ENCODE measurements at places on chromosomes 1 and 21.

- no peak for DNase-seq
These were observed 10.4 kb downstream of the NPPA start for GRCh38 chr1:11836955-11837766.

GRCh38 chr1:210691039-210691610 is 362.4 kb downstream of the HHAT start:
- no peak for DNase-seq

- DNase-seq: no peak
These were observed 1.1 kb upstream of the SLAMF8 start for GRCh38 chr1:159825564-159825963.

- DNase-seq: peak; percentile 43
These were observed 204.7 kb downstream of the NFIA start for GRCh38 chr1:61287014-61287413.

GRCh38 chr1:164823486-164824279 is 264.7 kb downstream of the PBX1 start:
- peak; percentile 78 for DNase-seq

DNA sequence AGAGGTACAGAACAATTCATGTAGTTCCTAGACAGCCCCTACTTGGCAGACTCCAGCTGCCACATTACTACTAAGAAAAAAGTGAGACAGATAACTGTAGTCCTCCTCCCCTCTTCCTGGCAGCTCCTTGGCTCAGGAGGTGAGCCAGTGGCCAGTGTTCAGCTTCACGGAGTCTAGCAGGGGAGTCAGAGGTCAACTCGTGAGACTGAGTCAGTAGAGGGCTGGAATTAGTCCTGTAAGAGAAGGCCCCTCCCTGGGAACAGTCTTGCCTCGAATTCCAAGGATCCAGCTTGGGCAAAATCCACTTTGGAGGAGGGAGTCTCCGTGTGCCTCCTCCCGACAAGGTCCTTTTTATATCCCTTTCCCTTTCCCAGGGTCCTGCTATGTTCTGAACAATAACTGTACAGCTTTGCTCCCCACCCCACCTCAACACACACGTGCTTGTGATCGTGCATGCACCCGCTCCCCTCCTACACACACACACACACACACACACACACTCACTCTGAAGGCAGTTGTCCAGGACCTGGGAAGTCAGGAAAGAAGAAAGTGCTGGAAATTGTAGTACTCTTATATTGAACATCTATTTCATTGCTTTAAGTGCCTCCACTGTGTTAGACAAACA is 22.5 kb upstream of the SLC27A3 start:
- DNase-seq: no peak

DNA sequence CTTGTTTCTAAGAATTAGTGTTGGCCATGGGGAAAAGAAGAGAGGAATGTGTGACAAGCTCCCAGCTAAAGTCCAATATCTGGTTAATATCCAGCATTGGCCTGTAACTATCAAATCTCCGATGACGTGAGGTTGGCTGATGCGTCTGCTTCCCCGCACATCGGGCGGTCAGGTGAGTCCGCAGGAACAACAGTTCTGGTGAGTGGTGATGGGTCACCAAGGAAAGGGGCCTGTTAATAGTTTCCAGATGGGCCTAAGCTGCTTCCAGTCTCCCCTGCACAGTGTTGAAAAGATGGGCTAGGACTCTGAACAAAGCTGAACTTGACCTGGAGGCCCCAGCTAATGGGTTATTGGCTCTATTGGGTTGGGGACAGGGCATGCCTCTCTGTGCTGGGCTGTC is 193.1 kb upstream of the EDN2 start:
- no peak for DNase-seq

DNA sequence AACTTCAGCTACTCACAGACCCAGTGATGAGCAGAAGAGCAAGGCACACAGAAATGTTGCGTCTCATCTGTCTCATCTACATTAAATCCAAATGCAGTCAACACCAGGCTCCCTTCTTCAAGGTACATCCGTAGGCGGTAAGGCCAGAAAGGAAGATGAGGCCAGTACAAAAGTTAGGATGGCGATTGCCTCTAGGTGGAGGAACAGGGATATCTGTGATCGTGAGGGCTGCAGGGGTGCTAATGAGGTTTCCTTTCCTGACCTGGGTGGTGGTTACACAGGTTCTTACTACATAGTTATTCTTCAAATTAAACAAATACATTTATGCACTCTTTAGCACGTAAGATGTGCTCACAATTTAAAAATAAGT is 1.4 kb upstream of the MYBPH start:
- DNase-seq: no peak

DNA sequence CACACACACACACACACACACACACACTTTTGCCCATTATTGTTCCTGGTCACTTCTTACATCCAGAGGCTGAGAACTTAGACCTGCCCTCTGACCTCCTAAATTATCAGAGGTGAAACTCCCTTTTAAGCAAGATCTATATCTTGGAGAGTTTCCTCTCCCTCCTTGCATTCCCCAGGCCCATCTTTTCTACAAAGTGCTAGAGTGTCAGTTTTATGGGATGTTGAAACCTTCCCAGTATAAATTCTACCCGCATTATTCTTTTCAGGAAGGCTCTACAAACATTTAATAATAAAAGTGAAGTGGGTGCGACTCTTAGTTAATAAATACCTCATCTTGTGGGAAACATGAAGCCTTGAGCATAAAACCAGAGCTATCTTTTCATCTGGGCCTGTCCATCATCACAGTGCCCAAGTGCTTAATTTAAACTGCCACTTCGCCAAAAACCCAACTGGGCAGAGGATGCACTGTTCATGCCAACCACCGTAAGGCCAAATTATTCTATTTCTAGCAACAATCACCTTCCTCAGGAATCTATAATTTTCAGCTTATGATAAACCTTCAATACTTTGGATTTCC is 458.2 kb upstream of the RUNX1 start:
- no peak for DNase-seq

- DNase-seq: no peak
These were observed 114.8 kb upstream of the BARHL2 start for GRCh38 chr1:90831910-90832309.

DNA sequence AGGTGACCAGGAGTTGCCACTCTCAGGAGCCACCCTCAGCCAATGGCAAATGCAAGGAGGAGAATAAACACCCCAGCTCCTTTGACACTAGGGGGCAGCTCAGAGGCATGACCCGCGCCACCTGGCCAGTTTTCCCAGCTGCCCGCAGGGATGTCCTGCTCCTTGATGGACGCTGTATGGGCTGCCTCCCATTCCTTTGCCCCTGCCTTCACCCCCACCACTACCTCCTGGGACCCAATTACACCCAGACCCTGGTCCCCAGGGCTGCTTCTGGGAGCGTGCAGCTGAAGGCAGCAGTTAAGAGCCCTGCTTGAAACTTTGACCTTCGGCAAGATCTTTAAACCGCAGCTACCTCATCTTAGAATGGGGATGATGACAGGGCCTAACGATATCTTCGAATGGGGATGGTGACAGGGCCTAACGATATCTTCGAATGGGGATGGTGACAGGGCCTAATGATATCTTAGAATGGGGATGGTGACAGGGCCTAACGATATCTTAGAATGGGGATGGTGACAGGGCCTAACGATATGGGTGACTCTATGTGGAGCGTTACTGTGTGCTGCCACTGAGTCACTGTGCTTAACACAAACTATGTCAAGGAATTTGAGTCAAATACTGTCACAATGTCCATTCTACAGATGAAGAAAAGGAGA is 163.0 kb upstream of the KAZN start:
- DNase-seq: no peak

DNA sequence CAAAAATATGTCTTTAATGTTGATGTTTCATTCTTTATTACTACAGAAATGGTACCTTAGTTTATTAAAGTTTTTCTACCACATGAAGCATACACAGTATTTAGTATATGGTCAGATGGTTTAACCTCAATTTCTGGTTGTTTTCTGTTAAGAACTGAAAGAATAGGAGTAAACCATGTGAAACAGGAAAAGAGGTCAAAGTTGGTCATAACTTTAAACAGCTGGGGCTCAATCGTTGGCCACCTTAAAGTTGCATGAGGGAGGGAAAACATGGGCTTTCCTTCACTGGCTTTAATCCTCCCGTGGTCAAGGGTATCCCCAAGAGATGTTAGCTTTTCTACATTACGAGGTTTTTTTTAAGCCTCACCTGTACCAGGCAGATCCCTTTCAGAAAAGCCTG is 483.3 kb upstream of the ADAMTS5 start:
- no peak for DNase-seq

DNA sequence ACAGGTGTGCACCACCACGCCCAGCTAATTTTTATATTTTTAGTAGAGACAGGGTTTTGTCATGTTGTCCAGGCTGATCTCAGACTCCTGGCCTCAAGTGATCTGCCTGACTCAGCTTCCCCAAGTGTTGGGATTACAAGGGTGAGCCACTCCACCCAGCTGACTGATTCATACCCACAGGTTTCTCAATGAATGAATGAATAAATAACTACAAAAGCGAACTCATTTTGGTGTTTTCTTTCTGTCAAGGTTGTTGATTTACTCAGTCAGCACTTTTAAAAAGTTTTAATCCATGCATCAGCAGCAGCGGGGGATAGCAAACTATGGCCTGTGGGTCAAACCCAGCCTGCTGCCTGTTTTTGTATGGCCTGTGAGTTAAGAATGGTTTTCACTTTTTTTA is 217.5 kb downstream of the FAF1 start:
- DNase-seq: no peak

DNA sequence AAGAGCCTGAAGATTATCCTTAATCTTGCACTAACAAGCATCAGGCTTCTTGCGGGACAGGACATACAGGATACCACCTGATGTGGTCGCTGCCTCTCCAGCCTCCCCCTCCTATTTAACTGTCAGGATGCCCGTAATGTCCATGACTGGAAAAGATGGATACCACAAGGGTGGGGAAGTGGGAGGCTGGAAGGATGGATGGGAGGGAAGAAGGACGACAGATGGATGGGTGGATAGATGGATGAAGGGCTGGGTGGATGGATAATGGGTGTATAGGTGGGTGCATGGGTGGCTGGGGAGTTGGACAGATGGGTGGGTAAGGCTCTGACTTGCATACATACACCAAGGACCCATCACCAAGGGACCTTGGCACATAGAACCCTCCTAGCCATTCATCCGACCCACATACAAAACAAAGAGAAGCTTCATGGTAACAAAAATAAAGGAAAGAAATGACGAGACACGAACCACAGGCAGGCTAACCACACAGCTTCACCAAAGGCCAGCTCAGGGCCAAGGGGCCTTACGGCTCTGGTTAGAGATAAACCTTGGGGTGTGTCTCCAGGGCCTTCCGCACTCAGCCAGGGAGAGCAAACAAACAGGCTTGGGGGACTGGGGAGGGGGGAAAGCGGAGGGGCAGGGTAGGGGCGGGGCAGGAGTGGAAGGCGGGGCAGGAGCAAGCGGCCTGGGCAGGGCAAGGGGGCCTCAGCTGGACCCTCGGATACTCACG is 50.5 kb downstream of the HSPG2 start:
- DNase-seq: no peak

DNA sequence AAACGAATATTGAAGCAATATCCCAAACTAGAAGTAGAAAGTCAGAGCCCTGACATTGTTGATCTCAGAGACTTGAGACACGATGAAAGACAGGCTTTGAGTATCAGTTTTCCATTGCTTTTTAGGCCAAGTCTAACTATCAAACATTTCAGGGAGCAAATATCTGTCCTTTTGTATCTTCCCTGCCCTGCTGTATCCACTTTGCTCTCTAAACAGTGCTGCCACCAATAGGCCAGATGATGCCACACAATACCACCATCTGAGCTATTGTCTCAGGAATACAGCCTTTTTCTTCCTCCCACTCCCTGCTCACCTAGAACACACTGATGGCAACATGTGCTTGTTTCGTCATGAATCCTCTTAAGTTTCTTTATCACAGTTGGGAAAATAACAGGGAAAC is 62.6 kb upstream of the SPAG17 start:
- peak; percentile 15 for DNase-seq

DNA sequence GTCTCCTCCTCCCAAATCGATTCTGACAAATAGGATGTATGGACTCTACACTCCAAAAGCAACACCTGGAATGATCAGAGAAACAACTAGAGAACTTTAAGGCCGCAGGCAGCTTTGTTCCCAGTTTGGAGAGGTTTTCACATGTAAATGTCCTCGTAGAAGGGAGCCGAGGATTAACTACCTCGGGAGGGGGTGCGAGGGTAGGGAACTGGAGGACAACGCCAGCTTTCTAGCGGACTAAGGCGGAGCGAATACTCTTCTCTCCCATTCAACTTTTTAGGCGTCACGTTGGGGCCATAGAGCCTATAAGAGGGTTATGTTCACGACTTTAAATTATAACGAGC is 1.2 kb downstream of the SCAF4 start:
- peak; percentile 67 for DNase-seq

- DNase-seq: no peak
These were observed 10.4 kb upstream of the NCF2 start for GRCh38 chr1:183600634-183601033.

- no peak for DNase-seq
These were observed 69.2 kb upstream of the PDC start for GRCh38 chr1:186530109-186530508.

- DNase-seq: peak; percentile 67
These were observed 18.5 kb downstream of the SERTAD4 start for GRCh38 chr1:210250998-210251679.

- no peak for DNase-seq
These were observed 27.8 kb downstream of the RALGPS2 start for GRCh38 chr1:178752891-178753290.

DNA sequence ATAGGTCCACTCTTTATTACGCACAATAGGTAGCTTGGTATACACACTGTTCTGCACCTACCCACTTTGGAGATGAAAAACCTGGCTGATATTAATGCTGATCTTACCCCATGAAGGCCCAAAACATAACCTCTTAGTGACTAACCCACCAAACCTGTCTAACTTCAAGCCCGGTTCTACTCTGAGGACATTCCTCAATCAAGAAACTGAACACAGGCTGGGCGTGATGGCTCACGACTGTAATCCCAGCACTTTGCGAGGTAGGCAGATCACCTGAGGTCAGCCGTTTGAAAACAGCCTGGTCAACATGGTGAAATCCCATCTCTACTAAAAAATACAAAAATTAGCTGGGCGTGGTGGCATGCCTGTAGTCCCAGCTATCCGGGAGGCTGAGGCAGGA is 50.5 kb downstream of the EYA3 start:
- DNase-seq: no peak

DNA sequence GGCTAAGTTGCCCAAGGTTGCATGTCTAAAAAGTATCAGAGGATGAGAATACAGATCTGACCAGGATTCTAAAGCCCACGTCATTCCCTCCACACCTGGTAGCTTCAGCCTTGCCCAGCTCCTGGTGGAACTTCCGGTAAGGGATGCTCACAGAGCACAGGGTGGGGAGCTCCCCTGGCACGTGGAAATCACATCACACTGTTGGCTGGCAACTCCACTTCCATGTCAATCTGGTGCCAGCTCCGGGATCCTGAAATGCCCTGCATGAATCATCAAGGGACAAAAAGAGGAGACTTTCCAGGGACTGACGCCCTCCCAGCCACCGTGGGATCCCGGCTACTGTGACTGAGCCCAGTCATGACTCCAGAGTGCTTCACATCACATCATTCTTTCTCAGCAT is 12.4 kb upstream of the BCAR3 start:
- no peak for DNase-seq

GRCh38 chr21:32918478-32919120 is 107.1 kb upstream of the OLIG2 start:
- DNase-seq: no peak

Measured in adipocyte (in vitro differentiated cells).